ENCODE measurements at places on chromosomes 1 and 21. TPM values are rescaled to one million over a fixed set of nuclear protein-coding genes. Genes with fewer than 3 reads are reported as not detected.
A peak's percentile ranks its signal among the peaks of the same experiment; 100 is the strongest.

DNA sequence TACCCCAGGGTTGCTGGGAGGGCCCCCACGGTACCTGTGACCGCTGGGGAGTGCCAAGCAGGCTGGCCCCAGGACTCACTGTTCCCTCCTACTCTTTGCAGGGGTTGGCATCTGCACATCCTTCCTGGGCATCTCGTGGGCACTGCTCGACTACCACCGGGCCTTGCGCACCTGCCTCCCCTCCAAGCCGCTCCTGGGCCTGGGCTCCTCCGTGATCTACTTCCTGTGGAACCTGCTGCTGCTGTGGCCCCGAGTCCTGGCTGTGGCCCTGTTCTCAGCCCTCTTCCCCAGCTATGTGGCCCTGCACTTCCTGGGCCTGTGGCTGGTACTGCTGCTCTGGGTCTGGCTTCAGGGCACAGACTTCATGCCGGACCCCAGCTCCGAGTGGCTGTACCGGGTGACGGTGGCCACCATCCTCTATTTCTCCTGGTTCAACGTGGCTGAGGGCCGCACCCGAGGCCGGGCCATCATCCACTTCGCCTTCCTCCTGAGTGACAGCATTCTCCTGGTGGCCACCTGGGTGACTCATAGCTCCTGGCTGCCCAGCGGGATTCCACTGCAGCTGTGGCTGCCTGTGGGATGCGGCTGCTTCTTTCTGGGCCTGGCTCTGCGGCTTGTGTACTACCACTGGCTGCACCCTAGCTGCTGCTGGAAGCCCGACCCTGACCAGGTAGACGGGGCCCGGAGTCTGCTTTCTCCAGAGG lies 6.8 kb downstream of the XKR8 start:
- no peak overlapping the region for H3K4me3 ChIP-seq
- peaks cover 20% of the 10 kb centered on the region for H3K4me1 ChIP-seq
- DNase-seq = no peak
- no peak overlapping the region for H3K27ac ChIP-seq

GRCh38 chr1:152654110-152654509 lies 9.1 kb upstream of the LCE2D start:
- peaks cover 33% of the 10 kb centered on the region for H3K27me3 ChIP-seq
- DNase-seq = peak; percentile 66

DNA sequence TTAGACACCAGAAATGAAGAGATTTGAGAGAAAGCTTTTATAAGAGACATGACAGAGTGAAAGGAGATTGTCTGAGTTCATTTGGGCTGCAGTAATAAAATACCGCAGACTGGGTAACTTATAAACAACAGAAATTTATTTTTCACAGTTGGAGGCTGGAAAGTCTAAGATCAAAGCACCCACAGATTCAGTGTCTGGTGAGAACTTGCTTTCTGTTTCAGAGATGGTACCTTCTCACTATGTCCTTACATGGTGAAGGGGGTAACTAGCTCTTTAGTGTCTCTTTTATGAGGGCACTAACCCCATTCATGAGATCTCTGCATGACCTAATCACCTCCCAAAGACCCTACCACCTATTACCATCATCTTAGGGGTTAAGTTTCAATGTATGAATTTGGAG lies 30.9 kb upstream of the FCRL4 start:
- no peaks in the 10 kb centered on the region for H3K36me3 ChIP-seq
- no peak overlapping the region for H3K4me3 ChIP-seq

The GSTM5 gene
- not detected for total RNA-seq

DNA sequence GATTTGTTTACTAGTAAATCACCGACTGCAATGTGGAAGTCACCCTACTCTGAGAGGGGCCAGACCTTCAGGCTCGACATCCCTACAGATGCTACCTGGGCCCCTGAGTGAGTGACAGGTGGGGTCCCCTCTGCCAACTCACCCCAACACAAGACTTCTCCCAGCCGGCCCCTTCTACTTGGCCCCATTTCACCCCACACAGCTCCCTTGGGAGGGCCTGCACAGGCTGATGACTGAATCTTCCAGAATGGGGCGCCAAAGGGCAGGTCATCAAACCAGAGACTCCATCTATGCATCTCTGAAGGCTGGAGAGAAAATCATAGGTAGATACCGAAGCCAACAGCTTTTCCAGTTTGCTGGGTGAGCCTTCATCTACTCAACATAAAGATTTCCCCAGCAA lies 9.4 kb upstream of the S100A8 start:
- no peak overlapping the region for H3K27ac ChIP-seq
- no peak for DNase-seq
- H3K4me1 ChIP-seq = peaks cover 4% of the 10 kb centered on the region

DNA sequence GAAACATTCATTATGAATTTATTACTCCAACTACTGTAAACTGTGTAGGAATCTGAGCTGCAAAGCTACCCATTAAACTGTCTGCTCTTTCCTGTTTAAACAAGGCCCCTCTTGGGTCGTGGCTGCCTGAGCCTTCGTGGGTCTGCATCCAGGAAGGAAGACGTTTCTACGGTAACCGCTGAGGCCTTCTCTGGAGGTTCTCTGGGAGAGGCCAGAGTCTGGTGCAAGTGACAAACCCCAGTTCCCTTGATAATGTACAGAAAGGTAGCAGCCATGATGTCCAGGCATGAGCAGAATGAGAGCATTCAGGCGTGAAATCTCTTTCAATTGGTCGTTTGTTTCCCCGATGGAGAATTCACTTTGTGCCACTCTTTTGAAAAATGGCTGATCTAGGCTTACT lies 350.2 kb downstream of the PLPP3 start:
- no peak for DNase-seq
- no peak overlapping the region for H3K4me3 ChIP-seq
- no peaks in the 10 kb centered on the region for H3K36me3 ChIP-seq
- H3K27me3 ChIP-seq = peaks cover 9% of the 10 kb centered on the region
- H3K4me1 ChIP-seq = no peaks in the 10 kb centered on the region

DNA sequence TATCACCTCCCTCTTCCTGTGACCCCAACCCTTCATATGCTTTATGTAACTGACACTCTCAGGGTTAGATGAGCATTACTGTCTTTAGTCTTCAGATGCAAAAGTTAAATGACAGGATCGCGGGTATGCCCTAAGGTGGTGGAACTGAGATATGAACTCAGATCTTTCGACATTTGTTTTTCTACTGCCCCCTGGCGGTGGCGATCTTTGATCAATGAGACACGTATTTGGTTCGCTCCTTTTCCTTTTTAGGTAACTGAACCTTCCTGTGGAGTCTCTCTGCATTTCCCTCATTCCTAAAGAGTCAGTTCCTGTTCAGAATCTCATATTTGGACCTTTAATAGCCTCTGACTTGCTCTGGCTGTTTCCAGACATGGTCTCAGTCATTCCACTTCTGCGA lies 47.8 kb upstream of the ZP4 start:
- DNase-seq = no peak
- no peaks in the 10 kb centered on the region for H3K36me3 ChIP-seq
- H3K27me3 ChIP-seq = no peaks in the 10 kb centered on the region
- no peaks in the 10 kb centered on the region for H3K4me1 ChIP-seq
- no peak overlapping the region for H3K4me3 ChIP-seq

DNA sequence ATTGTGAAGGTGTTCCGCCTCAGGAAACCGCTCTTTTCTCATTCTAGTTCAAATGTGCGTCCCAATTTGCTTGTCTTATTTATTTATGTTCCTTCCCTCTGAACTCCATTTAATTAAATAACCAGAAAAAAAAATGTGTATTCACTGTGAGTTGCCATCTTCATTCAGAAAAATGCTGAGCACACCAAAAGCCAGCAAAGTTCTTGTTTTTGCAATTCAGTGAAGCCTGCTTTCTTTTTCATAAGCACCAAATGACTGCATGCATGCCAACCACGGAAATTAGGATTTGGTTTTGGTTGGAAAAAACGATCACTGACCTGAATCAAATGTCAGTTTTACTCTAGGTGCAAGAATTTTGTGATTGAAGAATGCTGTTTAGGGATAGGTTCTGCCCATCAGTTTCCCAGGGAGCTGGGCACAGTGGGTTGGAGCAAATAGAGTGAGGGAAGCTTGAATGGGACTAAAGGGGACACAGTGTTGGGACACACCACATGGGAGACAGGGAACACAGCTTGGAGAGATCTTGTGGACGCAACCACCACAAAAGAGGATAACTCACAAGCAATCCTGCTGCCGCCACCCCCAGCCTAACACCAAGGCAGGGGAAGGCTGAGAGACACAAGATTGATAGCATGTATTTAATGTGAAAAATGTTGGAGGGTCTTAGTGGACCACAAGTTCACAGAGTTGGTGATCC lies 183.4 kb upstream of the GALNT2 start:
- no peaks in the 10 kb centered on the region for H3K4me1 ChIP-seq
- DNase-seq = no peak
- no peak overlapping the region for H3K4me3 ChIP-seq
- H3K36me3 ChIP-seq = no peaks in the 10 kb centered on the region
- peaks cover 16% of the 10 kb centered on the region for H3K27me3 ChIP-seq
- no peak overlapping the region for H3K27ac ChIP-seq

The PAX7 gene
- not detected for total RNA-seq

- DNase-seq = no peak
- H3K27me3 ChIP-seq = no peaks in the 10 kb centered on the region
- H3K36me3 ChIP-seq = peaks cover 12% of the 10 kb centered on the region
- no peak overlapping the region for H3K27ac ChIP-seq
These were observed 70.3 kb downstream of the PIK3CD start for GRCh38 chr1:9721606-9722377.

DNA sequence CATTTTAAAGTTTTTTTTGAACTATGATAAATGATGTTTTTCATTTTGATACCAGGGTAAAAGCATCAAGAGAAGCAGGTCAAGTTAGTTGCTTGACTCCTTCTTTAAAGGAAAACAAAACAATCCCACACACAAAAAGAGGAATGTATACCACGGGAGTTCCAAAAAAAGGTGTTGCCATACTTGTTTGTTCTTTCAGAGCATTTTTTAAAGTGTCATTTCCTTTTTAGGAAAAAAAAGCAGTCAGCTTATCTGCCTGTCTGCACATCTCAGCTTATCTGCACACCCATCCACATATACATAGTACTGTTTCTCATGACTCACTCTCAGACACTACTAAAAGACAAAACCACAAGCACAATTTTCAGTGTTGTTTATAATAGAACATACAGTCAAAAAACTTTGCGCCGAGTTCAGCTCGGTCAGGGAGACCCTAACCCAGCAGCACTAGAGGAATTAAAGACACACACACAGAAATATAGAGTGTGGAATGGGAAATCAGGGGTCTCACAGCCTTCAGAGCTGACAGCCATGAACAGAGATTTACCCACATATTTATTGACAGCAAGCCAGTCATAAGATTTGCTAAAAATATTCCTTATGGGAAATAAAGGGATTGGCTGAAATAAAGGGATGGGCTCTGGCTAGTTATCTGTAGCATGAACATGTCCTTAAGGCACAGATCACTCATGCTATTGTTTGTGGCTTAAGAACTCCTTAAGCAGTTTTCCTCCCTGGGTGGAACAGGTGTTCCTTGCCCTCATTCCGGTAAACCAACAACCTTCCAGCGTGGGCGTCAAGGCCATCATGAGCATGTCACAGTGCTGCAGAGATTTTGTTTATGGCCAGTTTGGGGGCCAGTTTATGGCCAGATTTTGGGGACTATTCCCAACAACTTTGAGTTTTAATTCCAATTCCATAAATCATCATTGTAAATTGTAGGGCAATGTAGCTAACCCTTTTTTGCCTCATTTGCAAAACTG lies 11.4 kb upstream of the MNDA start:
- no peaks in the 10 kb centered on the region for H3K36me3 ChIP-seq
- no peak for DNase-seq
- peak overlapping the region; percentile 48 for H3K4me3 ChIP-seq

The BMP8B gene
- total RNA-seq = 1.8 TPM

GRCh38 chr1:22365331-22366295 lies 86.0 kb upstream of the ZBTB40 start:
- H3K27ac ChIP-seq = no peak overlapping the region
- no peaks in the 10 kb centered on the region for H3K36me3 ChIP-seq
- peaks cover 24% of the 10 kb centered on the region for H3K27me3 ChIP-seq
- no peak for DNase-seq
- no peaks in the 10 kb centered on the region for H3K4me1 ChIP-seq
- no peak overlapping the region for H3K4me3 ChIP-seq

Measured in natural killer cell treated with Interleukin-12 subunit alpha and Interleukin-12 subunit beta and Interleukin-15 and Interleukin-18, amount 100 ng/mL, for 72 hours (primary cell).